ENCODE measurements at places on chromosomes 2 and 18. TPM values are rescaled to one million over a fixed set of nuclear protein-coding genes. Genes with fewer than 3 reads are reported as not detected.

The MRO gene
- not detected for total RNA-seq

DNA sequence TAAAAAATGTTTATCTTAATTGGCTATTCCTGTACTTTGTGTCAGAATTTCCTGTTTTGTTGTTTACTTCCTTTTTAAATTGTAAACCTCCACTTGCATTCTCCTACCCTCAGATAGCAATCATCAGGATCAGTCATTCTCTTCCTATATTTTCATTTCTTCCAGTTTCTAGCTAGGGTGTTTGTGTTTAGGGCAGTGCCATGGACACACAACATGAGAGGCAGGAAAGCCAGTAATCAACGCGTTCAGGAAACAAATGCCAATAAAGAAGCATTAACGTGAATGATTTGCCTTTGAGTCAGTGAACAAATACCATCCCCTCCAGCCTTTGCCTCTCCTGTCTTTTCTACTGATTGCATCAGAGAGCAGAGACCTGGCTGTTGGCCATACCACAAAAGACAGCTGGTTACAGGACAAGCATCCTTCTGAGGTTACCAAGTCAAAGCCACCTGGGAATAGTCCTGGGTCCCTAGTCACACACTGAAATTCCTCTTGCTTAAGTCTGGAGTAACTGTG lies 56.7 kb upstream of the FHL2 start:
- H3K27me3 ChIP-seq: peaks cover 9% of the 10 kb centered on the region
- DNase-seq: no peak
- no peak overlapping the region for H3K4me3 ChIP-seq
- no peaks in the 10 kb centered on the region for H3K36me3 ChIP-seq
- no peak overlapping the region for H3K27ac ChIP-seq

GRCh38 chr2:181649436-181649979 lies 7.4 kb downstream of the CERKL start:
- H3K27ac ChIP-seq: no peak overlapping the region
- H3K4me3 ChIP-seq: no peak overlapping the region
- DNase-seq: no peak
- no peaks in the 10 kb centered on the region for H3K36me3 ChIP-seq
- H3K4me1 ChIP-seq: no peaks in the 10 kb centered on the region

The GALNT13 gene
- total RNA-seq: not detected

DNA sequence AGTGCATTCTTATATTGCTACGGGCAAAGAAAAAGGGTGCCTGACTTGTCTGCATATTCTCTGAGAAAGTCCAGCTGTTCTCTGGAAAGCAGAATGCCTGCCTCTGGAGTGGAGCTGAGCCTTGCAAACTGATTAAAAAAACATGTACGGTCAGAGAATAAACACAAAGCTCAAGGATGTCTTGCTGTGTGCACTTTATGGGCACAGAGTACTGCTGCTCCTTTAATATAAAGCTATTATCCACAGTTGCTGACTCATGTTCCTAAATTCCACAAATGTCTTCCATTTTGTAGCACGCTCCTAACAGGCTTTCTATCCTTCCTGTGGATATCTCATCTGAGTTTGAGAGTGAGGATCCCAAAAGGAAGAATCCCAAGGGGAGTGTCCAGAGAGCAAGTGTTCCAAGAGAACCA lies 229.0 kb downstream of the MREG start:
- no peaks in the 10 kb centered on the region for H3K36me3 ChIP-seq
- no peaks in the 10 kb centered on the region for H3K4me1 ChIP-seq
- DNase-seq: no peak
- no peak overlapping the region for H3K27ac ChIP-seq

DNA sequence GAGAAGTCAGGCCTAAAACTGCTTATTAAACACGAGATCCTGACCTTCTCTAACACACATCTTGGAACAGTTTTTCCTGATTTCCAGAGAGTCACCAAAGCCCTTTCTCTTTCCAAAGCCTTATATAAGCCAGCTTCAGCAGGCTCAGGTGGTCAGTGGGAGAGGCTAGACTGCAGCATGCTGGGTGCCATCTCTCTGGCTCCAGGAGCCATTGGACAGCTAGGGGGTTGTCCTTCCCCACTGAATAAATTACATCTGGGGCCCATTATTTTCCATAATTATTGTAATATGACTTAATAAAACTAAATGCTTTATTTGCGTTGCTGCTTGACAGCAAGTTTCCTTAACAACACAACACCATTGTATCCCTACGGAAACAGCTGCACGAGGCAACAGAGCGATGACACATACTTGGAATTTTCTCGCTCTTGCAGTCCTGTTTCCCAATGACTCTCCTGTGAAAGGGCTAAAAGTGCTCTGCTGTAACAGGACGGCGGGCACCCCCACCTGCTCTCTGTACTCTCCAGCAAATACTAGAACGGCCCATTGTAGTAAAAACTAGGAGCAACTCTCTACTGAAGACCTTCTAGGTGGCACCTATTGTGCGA lies 160.6 kb downstream of the RNF144A start:
- DNase-seq: no peak
- H3K36me3 ChIP-seq: peaks cover 5% of the 10 kb centered on the region
- no peak overlapping the region for H3K27ac ChIP-seq
- peaks cover 4% of the 10 kb centered on the region for H3K4me1 ChIP-seq
- H3K4me3 ChIP-seq: no peak overlapping the region

- peaks cover 21% of the 10 kb centered on the region for H3K4me1 ChIP-seq
- no peaks in the 10 kb centered on the region for H3K27me3 ChIP-seq
- no peak overlapping the region for H3K4me3 ChIP-seq
- DNase-seq: peak; percentile 40
- no peak overlapping the region for H3K27ac ChIP-seq
These were observed 7.5 kb downstream of the GALNT1 start for GRCh38 chr18:35588995-35589394.

DNA sequence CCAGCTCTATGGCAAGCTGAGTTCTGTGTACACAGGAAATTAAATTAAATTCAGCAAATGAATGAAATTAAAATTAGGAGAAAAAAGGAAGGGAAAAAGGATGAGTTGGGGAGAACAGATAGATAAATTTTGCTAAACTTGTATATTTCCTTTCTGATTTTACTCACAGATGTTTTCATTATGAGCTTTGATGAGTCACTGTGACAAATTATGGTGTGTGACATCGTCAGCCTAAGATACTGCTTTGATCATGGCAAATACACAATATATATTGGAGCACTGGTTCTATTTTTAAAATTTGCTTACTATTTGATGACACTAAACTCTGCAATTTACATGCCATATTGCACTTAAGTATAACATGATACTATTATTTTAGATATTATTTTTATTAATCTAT lies 464.6 kb upstream of the SPHKAP start:
- H3K4me3 ChIP-seq: no peak overlapping the region
- H3K4me1 ChIP-seq: no peaks in the 10 kb centered on the region
- no peak overlapping the region for H3K27ac ChIP-seq
- DNase-seq: no peak
- no peaks in the 10 kb centered on the region for H3K36me3 ChIP-seq

The SLC4A3 gene
- not detected for total RNA-seq

GRCh38 chr2:109218087-109218791 lies 89.2 kb downstream of the SH3RF3 start:
- H3K27ac ChIP-seq: no peak overlapping the region
- no peak overlapping the region for H3K4me3 ChIP-seq
- peaks cover 67% of the 10 kb centered on the region for H3K27me3 ChIP-seq
- no peaks in the 10 kb centered on the region for H3K36me3 ChIP-seq
- peaks cover 54% of the 10 kb centered on the region for H3K4me1 ChIP-seq

The POTEI gene
- not detected for total RNA-seq

The L3MBTL4 gene
- 0.29 TPM for total RNA-seq
